Left lung (tissue), 14 donors: ENCODE measurements at places on chromosomes 3 and 15. TPM values are rescaled to one million over a fixed set of nuclear protein-coding genes. Genes with fewer than 3 reads are reported as not detected.

The ANKRD34C gene
- total RNA-seq = not detected

The CHSY1 gene
- total RNA-seq = 33.3 TPM

GRCh38 chr15:76150513-76150912 is 90.7 kb downstream of the TMEM266 start:
- no peaks in the 10 kb centered on the region for H3K27me3 ChIP-seq
- H3K4me1 ChIP-seq = no peaks in the 10 kb centered on the region
- no peak for DNase-seq
- no peaks in the 10 kb centered on the region for H3K36me3 ChIP-seq
- no peak overlapping the region for H3K27ac ChIP-seq
- H3K4me3 ChIP-seq = no peak overlapping the region

DNA sequence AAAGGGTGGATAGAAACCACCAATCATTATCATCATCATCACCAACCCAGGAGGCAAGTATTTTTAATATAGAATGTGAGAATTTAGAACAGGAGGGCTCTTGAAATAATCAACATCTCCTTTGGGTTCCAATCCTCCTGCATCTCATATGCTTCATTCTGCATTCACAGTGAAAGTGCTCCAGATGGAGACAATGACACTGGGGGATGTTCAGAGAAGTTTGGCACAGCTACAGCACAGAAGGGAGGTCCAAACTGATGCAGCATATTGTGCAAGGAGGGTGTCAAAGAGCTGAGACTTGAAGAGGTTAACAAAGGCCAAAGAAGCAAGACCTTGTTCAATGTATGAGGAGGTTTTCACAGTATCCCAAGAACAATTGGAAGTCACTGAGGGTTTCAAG is 767.1 kb downstream of the NTRK3 start:
- no peak overlapping the region for H3K27ac ChIP-seq
- H3K4me1 ChIP-seq = no peaks in the 10 kb centered on the region
- no peak overlapping the region for H3K4me3 ChIP-seq
- DNase-seq = no peak
- H3K36me3 ChIP-seq = no peaks in the 10 kb centered on the region
- H3K27me3 ChIP-seq = no peaks in the 10 kb centered on the region
